ENCODE measurements at places on chromosomes 3 and 15.

GRCh38 chr3:57729334-57730045 lies 26.6 kb upstream of the SLMAP start:
- no peak for DNase-seq

DNA sequence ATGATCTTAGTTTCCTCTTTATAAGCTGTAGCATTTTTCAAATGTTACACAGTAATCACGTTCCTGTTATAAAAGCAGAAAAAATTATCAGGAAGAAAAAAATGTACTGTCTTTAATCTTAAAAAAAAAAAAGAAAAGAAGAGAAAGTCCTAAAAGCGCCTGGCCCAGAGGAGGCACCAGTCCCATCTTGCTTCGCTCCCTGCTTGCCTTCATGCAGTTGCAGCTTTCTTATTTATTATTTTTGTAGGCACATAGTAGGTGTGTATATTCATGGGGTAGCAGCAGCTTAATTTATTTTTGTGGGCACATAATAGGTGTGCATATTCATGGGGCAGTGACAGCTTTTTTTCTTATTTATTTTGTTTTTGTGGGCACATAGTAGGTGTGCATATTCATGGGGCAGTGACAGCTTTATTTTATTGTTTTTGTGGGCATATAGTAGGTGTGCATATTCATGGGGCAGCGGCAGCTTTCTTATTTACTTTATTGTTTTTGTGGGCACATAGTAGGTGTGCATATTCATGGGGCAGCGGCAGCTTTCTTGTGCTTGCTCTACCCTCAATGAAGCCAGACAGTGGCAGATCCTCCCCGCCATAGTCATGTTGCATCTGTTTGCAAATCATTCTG lies 5.5 kb upstream of the EHD4 start:
- DNase-seq: no peak

DNA sequence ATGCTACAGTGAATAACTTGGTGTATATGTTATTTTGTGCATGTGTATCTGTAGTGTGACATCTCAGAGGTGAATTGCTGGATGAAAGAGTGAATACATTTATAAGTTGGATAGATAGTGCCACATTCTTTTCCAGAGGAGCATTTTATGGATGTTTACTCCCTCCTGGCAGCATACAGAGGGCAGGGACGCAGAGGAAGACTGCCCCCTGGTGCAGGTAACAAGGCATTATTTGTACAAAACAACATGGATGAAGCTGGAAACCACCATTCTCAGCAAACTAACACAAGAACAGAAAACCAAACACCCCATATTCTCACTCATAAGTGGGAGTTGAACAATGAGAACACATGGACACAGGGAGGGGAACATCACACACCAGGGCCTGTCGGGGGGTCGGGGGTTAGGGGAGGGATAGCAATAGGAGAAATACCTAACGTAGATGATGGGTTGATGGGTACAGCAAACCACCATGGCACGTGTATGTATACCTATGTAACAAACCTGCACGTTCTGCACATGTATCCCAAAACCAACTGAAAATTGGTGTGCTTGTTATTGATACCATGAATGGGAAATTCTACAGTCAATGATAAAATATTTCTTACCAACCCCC lies 57.9 kb upstream of the CTXND1 start:
- DNase-seq: no peak

DNA sequence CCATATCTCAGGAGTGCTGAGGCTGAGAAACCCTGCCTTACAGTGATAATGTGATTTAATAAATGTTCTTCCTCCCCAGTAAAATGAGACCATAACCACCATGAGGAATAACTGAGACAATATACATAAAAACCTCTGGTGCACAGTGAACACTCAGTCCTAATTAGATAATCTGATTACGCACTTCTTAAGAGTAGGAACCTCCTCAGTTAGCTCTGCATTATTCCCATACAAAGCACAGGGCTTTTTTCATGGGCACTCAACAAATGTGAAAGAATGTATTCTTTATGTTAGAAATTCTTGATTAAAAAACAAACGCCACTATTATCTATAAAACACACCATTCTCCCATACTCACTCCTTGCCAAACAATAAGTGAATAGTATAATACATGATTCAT lies 97.0 kb downstream of the TNIK start:
- DNase-seq: no peak
